ENCODE measurements at places on chromosomes 2 and 18.

- no peak for DNase-seq
Observed at GRCh38 chr2:113103277-113103676, 24.1 kb upstream of the IL1RN start.

- DNase-seq = no peak
Observed at GRCh38 chr18:35826477-35826876, 146.0 kb upstream of the RMP24 start.

- peak; percentile 13 for DNase-seq
Observed at GRCh38 chr2:42725657-42726056, 38.3 kb downstream of the OXER1 start.

DNA sequence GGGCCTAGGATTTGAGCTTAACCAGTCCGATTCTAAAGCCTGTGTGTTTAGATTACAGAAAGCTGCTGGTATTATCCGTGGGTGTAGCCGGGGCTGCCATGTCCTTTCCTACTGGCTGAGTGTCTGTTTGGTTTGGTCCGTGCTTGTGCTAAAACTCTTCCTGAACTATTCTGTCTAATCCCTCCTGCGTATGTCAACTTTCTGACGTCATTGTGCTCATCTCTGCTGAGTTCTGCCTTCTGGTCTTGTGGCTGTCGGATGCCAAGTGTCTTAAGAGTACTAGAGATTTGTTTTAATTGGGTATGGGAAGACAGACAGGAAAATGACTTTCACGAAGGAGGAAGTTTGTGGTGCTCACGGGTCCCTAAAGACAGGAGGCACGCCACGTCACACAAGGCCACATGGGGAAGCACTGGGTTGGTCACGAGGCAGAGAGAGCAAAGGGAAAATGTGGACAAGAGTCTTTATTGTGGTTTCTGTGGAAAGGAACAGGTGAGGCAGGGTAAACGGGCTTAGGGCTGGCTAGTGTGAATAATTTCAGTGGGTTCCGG lies 31.8 kb upstream of the NTSR2 start:
- no peak for DNase-seq

- no peak for DNase-seq
Observed at GRCh38 chr2:175732531-175732930, 269.5 kb downstream of the LNPK start.

Measured in keratinocyte (primary cell).